ENCODE measurements at places on chromosomes 4 and X.
A peak's percentile ranks its signal among the peaks of the same experiment; 100 is the strongest.

GRCh38 chrX:139559383-139560042 is 29.0 kb downstream of the F9 start:
- DNase-seq, result peak; percentile 43

GRCh38 chr4:55386073-55386472 is 9.7 kb upstream of the TMEM165 start:
- no peak for DNase-seq

GRCh38 chr4:154928640-154929257 is 147.7 kb downstream of the RBM46 start:
- DNase-seq, result no peak

DNA sequence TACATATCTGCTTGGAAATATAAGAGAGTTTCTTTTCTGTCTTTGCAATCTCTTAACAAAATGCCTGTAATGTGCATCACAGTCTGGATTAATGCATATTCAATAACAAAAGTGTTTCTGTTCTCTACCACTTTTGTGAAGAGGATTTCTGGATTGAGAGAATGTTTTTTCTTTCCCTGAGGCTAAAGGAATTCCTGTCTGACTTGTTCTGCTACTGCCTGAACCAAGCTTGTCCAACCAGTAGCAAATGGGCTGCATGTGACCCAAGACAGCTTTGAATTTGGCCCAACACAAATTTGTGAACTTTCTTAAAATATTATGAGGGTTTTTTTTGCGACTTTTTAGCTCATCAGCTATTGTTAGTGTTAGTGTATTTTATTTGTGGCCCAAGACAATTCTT is 1133.9 kb downstream of the SH3BGRL start:
- DNase-seq, result no peak

DNA sequence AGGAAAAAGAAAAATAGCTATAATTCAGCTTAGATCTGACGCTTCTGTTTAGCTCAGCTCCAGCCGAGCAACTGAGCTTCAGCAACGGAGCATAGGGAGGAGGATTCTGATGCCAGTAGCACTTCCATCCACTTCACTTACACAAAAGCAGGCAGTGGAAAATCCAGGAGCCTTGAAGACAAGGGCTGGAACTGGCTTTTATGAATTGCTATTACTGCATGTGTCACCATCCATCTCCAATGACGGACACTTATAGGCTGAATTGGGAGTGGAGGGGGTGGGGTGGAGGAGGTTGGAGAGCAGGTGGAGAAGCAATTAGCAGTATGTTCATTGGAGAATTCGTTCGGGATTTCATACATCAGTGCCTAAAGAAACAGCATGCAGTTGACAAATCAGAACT is 15.6 kb downstream of the ENOX2 start:
- no peak for DNase-seq

DNA sequence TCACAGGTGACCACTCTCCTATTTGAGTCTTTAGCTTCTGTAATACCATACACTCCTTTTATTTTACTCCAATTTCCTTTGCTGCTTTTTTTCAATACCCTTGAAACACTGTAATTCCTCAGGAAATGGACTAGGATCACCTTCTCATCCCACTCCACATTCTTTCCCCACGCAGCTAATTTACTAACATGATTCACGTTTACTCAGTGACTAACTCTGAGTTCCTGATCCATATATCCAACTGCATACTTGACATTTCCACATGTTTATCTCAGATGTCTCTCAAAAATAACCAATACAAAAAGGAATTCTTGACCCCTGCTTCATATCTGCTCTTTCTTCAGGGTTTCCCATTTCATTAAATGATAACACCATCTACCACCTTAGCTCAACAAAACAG is 19.9 kb downstream of the RPS6KA6 start:
- DNase-seq, result no peak

- DNase-seq, result no peak
These were observed 935.0 kb upstream of the INTU start for GRCh38 chr4:126697748-126698147.

- no peak for DNase-seq
These were observed 67.0 kb downstream of the SEL1L3 start for GRCh38 chr4:25795566-25796454.

DNA sequence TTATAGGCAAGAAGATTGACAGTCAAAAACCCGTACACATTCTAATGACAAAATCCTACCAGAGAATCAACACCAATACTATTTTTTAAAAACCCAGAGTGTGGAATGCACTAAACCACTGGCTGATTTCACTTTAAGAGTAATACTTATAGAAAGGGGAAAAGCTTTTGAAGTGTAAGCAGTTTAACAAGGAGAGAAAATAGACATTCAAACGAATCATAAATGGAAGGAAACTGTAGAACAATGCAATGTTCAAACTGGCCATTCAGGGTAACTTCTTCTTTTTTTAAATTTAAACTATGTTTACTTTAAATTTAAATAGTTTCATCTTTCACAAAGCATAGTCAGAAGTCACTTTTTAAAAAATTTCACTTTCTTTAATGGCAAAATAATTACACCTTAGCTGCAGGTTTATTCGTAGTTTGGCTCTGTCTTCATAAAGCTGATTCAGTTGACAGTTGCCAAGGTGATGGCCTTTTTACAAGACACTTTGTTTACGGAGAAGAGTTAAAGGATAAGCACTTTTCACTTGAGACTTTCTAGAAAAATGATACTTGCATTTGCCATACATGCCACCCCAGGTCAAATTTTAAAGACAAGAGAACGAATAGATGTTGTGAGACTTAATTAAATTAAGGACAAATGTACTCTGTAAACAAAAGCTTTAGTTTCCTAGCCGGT is 82.4 kb upstream of the KLF3 start:
- DNase-seq, result no peak

- DNase-seq, result no peak
These were observed 161.1 kb upstream of the NDST4 start for GRCh38 chr4:115274545-115274944.

GRCh38 chrX:24026432-24026831 is 554 bp downstream of the KLHL15 start:
- DNase-seq, result no peak

- DNase-seq, result no peak
These were observed 602 bp upstream of the SCARB2 start for GRCh38 chr4:76214177-76214675.

DNA sequence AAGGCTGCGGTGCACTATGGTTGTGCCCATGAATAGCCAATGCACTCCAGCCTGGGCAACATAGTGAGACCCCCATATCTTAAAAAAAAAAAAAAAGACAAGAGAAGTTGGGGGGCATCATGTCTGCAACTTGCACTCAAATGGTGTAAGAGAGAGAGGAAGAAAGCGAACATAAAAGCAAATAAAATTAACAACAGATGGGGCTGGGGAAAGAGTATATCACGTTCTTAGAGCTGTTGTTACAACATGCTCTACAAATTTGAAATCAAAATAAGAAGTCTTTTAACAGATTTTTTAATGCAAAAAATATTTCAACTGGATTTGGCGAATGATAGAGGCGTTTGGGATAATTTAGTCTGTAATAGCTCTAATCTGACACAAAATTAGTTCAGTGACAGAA is 144.9 kb downstream of the FNIP2 start:
- DNase-seq, result no peak

DNA sequence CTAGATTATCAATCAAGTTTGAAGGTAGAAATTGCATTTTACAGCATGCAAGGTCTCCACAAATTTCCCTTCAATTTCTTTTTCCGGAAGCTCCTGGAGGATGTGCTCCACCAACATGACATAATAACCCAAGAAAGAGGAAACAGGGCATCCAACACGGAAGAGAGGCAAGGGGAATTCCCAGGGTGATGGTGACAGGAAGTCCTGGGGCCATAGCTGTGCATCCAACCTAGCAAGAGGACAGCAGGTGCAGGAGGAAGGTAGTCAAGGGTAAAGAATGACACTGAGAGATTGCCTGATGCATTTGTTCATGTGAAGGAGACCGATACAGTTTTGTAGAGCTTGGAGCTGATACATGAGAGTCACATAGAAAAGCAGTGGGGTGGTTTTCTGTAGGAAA is 115.7 kb upstream of the LSM6 start:
- no peak for DNase-seq

DNA sequence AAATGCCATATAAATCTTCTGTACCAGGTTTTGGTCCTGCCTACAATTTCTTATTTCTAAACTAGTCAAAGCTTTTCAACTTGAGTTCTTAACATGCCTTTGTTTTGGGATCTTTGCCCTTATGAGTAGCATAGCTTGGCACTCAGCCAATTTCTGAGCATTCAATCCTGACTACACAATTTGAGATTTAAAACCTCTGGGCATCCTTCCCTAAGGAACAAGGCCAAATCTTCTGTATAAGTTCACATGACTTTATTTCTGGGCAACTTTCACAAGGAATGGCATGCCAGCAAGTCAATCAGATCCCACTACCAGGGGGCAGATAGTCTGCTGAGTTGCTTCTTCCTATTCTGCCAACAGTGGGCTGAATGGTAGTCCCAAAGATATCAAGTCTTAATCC is 254.2 kb downstream of the ADAMTS3 start:
- no peak for DNase-seq

DNA sequence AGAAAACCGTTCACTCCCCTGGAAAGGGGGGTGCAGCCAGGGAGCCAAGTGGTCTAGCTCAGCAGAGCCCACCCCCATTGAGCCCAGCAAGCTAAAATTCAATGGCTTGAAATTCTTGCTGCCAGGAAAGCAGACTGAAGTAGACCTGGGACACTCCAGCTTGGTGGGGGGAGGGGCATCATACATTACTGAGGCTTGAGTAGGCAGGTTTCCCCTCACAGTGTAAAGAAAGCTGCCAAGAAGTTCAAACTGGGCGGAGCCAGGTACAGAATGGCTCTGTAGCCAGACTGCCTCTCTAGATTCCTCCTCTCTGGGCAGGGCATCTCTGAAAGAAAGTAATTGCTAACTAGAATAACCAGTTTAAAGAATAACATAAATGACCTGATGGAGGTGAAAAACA is 372.3 kb upstream of the F9 start:
- no peak for DNase-seq

DNA sequence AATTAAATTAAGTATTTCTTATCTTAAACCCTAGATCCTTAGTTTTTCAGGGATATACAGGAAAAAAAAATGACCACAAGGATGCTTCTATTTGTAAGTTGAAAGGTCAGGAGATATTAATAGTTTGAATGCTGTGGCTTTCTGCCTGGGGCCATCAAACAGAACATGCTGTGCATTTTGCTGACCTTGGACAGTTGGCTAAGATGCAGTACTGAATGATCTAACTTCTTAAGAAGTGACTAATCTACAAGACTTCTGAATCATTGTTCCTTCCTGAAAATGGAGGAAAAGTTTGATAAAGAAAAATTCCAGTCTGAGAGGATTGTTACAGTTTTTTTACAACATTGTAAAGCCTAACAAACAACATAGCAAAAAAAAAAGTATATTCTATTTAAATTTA is 237.8 kb upstream of the JADE1 start:
- no peak for DNase-seq

GRCh38 chrX:47802589-47802988 is 34.1 kb upstream of the ZNF81 start:
- no peak for DNase-seq

DNA sequence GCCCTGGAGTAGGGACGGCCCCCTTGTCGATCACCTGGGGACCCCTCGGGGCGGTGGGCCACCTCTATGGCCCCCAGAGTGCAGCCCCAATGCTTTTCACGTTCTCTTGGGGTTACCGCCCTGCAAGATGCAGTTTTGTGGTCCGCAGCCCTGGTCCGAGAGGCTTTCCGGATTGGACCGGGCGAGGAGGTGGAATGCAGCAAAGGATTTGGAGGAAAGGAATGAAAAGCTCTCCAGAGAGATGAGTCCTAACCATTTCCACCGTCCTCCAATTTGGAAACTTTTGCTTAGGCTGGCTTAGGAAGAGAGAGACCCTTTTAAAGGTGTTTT is 601 bp downstream of the SLC25A43 start:
- DNase-seq, result no peak

GRCh38 chr4:152708361-152708760 is 28.6 kb upstream of the TMEM154 start:
- DNase-seq, result no peak

DNA sequence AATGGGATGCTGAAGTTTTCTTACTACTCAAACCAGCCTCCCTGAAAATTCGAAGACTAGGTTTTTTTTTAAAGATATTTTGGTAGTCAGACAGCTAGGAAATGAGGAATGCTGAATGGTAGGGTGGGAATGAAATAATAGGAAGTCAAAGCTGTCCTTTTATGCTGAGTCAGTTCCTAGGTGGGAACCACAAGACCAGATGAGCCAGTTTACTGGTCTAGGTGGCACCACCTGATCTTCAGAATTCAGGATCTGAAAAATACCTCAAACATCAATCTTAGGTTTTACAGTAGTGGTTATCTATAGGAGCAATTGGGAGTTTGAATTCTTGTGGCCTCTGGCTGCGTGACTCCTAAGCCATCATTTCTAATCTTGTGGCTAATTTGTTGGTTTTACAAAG is 183.1 kb upstream of the GALNT7 start:
- DNase-seq, result no peak

- no peak for DNase-seq
These were observed 12.9 kb downstream of the PALLD start for GRCh38 chr4:168509786-168510185.

- DNase-seq, result no peak
These were observed 871 bp upstream of the SLITRK2 start for GRCh38 chrX:145816601-145817315.

DNA sequence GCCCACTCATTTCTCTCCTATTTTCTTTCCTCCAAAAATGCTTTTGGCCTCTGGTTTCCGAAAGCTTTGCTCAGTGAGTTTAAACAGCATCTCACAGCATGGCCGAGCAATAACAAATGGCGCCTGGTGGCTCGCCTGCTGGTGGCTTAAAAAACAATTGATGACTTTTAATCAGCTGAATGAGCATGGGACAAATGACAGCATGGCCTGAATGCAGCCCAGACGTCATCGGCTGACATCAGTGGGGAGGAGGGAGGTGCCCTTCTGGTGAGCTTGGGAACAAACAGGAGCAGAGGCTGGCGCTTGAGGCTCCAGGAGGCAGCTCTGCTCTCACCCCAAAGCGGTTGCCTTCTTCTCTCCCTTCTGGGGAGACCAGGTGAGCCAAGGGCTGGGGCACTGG is 286.4 kb downstream of the BCOR start:
- no peak for DNase-seq

- no peak for DNase-seq
These were observed 94.1 kb upstream of the ACSL4 start for GRCh38 chrX:109826954-109827708.

- no peak for DNase-seq
These were observed 46.6 kb upstream of the PPP1R2C start for GRCh38 chrX:42824541-42824940.

GRCh38 chrX:68723491-68724155 is 76.2 kb downstream of the STARD8 start:
- DNase-seq, result no peak

DNA sequence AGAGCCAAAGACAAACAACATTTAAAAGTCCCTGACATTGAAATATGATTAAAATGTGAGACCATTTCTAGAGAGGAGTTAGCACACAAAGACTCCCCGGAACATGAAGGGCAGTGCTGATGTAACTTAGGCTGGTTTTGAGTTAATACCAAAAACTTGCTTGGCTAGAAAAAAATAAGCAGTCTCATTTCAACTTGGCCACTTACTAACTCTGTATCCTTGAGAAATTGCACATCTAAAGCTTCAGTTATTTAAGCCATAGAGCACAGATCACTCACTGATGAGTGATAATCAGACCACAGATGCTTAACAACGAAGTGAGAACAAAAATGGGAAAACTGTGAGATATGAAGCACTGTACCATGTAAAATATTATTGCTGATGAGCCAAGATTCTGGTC is 65.9 kb upstream of the MAOA start:
- no peak for DNase-seq

All from NCI-H1930 (cell line).